ENCODE measurements at places on chromosomes 5 and 9.

GRCh38 chr5:62199792-62200716 is 106.0 kb upstream of the KIF2A start:
- no peak for DNase-seq

DNA sequence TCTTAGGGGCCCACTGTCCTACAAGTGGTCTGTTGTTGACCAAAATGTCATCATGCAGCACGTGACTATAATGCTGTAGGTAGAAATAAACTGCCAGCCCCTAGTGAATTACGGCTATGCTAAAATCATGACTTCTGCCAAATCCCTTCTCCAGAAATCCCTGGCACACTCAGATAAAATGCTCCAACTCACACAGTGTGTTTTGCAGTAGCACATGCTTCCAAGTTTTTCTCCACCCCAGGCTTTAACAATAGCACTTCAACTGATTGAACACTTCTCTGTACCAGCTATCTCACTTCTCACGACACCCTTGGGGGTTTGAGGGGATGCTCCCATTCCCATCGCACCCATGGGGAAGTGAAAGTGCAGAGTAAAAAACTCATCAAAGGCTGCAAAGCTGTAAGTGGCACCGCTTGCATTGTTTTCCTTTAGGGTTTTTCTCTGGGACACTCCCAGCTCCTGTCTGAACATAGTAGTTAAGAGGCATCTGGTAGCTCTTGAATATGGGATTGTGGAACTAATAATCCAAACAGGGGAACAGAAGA is 151.0 kb upstream of the SLC24A2 start:
- no peak for DNase-seq

- DNase-seq = peak; percentile 26
These were observed 569 bp downstream of the CAMK4 start for GRCh38 chr5:111224561-111225345.

DNA sequence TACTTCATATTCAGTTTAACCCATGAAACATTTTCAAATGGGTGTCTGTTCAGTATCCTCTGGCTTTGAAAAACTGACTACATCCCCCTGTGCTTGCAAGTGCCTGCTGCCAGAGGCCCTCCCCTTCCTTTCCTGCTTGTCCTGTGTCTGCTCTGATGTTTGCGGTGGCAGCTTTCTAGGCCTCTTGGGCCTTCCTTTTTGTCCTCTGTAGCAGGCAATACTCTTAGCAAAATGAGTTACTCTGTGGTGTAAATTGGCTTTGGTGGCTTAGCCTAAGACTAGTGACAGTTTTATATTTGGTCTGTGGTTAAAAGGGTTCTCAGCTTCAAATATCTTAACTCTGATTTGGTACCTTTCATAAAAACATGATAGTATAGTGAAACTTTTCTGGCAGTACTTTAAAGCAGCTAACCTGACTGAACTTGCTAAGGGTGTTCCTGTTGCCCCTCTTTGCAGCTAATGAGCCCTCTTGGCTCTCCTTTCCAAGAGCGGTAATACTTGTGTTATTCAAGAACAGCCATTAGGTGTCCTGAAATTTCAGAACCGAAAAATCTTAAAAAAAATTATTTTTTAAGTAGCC is 76.6 kb downstream of the GOLM1 start:
- no peak for DNase-seq

- no peak for DNase-seq
These were observed 57.3 kb upstream of the SLC28A3 start for GRCh38 chr9:84397822-84398221.

Data from activated CD4-positive, alpha-beta T cell treated with anti-CD3 and anti-CD28 coated beads for 4 hours (primary cell).